CD4-positive, alpha-beta T cell treated with Interleukin-2 at 100 ng/mL for 4 hours (primary cell): ENCODE measurements at places on chromosomes 6 and 20.

- no peak for DNase-seq
These were observed 489.7 kb downstream of the QKI start for GRCh38 chr6:163904186-163904585.

- DNase-seq, result no peak
These were observed 43.5 kb downstream of the PREX1 start for GRCh38 chr20:48784273-48784641.

DNA sequence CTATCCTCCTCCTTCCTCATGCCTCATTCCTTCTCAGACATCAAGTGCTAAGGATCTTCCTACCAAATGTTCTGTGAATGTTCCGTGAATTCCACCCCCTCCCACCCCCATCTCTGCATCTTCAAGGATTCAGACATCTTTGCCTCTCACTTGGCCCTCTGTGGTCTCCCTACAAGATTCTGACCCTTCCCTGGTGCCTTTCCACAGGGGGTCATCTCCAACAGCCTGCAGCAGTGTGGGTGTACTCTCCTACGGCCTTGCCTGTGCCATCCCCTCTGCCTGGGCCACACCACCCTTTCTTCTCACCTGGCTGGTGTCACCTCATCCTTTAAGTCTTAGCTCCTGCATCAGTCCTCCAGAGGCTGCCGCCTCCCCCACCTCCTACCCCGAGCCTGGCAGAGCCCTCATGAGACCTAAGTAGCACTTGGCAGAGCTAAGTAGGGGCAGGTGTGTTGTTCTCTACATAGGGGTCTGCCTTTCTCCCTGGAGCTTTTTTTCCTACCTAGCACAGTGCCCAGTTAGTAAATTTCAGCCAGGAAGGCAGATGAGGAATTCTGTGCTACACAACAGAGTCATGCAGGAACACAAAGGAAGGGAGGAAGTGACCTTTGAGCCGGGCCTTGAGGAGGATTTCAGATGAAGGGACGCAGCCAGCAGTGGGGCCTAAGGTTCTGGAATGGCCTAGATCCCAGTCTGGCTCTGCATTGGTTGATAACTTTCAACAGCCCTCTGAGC lies 43.1 kb downstream of the TM9SF4 start:
- DNase-seq, result no peak

DNA sequence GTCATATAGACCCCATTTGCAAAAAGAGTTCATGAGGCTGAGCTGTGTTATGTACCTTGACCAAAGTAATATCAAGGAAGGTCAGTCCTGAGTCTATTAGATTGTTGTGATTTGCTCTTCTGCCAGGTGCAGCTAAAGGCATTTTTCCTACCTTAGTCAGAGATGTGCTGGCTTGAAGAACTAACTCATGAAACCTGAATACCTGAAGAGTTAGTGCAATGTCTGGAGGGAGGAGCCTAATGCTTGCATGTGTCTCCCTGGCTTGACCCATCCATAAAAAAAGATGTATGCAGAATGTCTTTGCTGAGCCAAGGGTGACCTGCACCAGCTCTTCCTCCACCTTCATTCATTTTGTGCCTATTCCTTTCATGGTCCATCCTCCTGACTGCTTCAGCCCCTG lies 742.0 kb downstream of the KIF16B start:
- no peak for DNase-seq

GRCh38 chr20:23438661-23439060 lies 824 bp upstream of the CSTL1 start:
- no peak for DNase-seq

GRCh38 chr20:61797200-61797599 lies 268.5 kb downstream of the TAF4 start:
- no peak for DNase-seq

- DNase-seq, result no peak
These were observed 117.6 kb downstream of the DST start for GRCh38 chr6:56524891-56525703.

GRCh38 chr6:113842165-113842564 lies 15.0 kb upstream of the MARCKS start:
- DNase-seq, result no peak

GRCh38 chr6:47335466-47335865 lies 25.8 kb upstream of the TNFRSF21 start:
- DNase-seq, result no peak

GRCh38 chr20:60354024-60354580 lies 395.9 kb downstream of the CDH26 start:
- DNase-seq, result no peak

- DNase-seq, result no peak
These were observed 214.7 kb upstream of the PROKR2 start for GRCh38 chr20:5531318-5532081.

GRCh38 chr20:38859070-38859690 lies 53.7 kb downstream of the PPP1R16B start:
- peak; percentile 48 for DNase-seq

DNA sequence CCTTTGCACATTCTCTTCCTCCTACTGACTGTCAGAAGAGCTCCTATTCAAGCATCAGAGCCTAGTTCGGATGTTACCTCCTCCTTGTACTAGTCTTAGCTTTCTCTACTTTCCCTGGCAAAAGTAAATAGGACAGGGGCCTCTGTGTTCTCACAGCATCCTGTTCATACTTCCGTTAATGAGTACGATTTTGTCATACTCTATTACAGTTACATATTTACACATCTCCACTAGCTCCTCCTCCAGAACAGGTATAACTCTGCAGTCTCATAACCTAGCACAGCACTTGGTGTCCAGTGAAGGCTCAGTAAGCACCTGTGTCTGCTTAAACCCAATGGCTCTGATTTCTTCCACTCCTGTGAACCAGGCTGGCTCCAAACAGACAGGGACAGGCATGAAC lies 7.0 kb downstream of the ELMO2 start:
- DNase-seq, result peak; percentile 21

GRCh38 chr6:98142839-98143238 lies 691.5 kb upstream of the POU3F2 start:
- DNase-seq, result no peak

DNA sequence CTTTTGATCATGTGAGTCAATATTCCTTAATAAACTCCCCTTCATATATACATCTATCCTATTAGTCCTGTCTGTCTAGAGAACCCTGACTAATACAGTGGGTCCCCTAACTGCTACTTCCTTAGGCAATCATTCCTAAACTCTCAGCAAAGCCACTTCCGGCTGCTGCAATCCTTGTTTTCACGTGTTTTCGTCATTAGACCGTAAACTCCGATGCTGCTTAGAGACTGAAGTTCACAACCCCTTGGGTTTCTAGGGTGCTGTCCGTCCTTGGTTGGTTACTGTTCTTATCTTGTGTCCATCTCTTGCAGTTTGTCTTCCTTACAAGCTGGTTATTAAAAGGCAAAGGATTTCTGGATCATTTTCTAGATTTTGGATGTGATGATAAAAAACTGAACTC lies 106.4 kb downstream of the GMPR start:
- DNase-seq, result no peak

GRCh38 chr6:45504947-45505346 lies 127.2 kb upstream of the SUPT3H start:
- DNase-seq, result no peak

DNA sequence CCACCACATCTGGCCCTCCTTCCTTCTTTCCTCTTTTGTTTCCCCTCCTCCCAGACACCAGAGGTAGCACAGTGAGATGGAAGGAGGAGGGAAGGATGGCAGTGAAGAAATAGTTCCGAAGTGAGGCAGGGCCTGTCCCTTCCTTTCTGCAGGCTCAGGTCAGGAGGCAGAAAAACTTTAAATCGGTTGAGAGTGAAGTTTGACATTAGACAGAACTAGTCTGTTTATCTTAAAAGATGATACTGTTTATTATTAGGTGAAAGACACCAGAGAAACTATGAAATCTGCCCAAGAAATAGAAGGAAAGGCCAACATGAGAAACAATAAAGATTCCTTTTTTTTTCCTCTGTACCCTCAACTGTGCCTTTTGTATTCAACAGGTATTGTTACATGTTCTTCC lies 670.3 kb downstream of the UTRN start:
- no peak for DNase-seq

DNA sequence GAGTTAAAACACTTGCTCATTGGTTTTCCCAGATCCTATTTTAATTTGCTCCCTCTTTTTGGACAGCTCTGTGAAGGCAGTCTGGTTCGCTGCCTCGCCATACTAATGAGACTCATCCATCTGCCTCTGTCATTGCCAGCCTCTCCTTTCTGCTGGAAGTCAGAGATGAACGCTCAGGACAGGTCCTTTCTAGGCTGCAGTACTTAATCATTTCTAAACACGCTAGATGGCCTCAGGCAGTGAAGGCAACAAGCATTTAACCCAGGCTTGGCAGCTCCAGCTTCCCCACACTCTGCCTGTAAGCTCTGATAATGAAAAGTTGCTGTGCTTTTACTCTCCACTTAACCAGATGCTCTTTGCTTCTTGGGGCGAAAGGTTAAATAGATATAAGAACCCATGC lies 286.7 kb upstream of the POU3F2 start:
- no peak for DNase-seq

GRCh38 chr6:144896289-144896688 lies 611.2 kb downstream of the UTRN start:
- DNase-seq, result no peak

DNA sequence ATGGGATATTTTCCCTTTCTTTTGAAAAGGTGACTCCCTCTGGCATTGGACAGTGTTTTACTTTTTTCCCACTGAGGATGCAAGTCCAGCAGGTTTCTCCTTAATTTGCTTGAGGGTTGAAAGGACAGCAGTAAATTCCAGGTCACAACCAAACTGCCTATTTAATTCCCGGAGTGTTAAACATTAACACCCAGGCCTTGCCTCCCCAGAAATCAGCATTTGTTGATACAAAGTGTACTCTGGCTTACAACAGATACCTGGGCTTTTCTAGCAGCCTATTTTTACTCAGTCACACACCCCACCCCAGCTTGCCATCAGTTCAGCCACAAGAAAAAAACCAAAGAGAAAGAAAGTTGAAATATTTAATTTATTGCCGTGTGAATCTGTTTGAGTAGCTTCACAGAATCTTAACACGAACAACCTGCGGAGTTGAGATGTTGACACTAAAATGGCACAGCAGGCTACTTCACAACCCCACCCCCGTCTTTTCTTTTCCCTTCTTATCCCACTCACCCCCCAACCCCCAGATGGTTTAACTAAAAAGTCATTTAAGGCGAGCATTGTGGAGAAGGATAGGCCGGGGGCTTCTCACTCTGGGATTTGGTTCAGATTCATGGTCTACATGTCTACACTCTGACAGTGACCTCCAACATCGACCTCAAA lies 45.7 kb downstream of the MYLIP start:
- no peak for DNase-seq

- peak; percentile 18 for DNase-seq
These were observed 77.7 kb upstream of the CLDN20 start for GRCh38 chr6:155186052-155186658.

- DNase-seq, result no peak
These were observed 1.3 kb upstream of the ANGPT4 start for GRCh38 chr20:917416-917815.

DNA sequence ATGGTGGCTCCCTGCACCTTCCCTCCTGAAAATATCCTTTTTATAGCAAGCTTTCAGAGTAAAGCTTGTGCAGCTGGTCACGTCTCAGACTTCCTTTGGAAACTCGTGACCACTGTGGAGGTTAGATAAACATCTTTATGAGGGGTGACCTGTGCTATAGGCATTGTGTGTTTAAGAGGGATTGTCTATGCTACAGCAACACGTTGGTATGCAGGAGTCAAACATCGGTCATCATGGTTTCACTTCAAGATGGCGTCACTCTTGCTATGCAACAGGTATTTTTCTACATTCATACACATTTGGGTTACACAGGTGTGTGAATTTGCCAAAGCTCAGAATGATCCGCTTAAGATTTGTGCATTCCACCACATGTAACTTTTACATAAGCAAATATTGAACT lies 14.6 kb upstream of the BLCAP start:
- no peak for DNase-seq

- no peak for DNase-seq
These were observed 130.5 kb downstream of the VEGFA start for GRCh38 chr6:43900560-43900915.

DNA sequence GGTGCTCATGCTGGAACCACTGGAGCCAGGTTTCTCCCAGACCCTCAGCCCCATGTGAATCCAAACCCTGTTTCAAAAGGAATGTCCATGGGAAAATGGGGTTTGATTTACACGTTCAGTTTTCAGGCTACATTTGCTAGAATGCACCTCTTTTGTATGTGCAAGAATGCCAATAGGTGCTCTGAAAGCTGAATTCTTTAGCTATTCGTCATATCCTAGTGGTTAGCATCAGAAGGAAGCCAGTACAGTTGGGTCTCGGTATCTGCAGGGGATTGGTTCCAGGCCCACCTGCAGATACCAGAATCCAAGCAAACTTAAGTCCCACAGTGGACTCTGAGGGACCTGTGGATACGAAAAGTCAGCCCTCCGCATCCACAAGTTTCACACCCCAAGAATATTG lies 93.4 kb downstream of the UST start:
- no peak for DNase-seq

DNA sequence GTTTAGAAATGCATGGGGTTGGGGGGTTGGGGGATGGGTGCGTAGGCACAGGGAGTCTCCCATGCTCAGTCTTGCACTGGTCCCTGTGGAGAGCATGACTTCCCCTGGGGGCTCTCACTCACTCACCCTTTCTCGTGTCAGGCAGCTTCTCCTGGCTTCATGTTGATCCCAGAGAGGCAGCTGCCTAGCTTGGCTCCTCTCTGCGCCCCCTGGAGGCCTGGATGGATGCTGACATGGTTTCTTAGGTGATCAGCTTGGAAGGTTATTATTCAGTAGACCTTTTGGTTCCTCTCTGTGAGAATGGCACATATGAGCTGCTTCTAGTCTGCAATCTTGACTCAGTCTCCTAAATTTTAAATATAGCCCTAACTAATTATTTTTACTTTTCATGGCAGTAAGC lies 109.3 kb upstream of the FAM83B start:
- DNase-seq, result no peak

- no peak for DNase-seq
These were observed 26.5 kb downstream of the PDE10A start for GRCh38 chr6:165636402-165637048.

DNA sequence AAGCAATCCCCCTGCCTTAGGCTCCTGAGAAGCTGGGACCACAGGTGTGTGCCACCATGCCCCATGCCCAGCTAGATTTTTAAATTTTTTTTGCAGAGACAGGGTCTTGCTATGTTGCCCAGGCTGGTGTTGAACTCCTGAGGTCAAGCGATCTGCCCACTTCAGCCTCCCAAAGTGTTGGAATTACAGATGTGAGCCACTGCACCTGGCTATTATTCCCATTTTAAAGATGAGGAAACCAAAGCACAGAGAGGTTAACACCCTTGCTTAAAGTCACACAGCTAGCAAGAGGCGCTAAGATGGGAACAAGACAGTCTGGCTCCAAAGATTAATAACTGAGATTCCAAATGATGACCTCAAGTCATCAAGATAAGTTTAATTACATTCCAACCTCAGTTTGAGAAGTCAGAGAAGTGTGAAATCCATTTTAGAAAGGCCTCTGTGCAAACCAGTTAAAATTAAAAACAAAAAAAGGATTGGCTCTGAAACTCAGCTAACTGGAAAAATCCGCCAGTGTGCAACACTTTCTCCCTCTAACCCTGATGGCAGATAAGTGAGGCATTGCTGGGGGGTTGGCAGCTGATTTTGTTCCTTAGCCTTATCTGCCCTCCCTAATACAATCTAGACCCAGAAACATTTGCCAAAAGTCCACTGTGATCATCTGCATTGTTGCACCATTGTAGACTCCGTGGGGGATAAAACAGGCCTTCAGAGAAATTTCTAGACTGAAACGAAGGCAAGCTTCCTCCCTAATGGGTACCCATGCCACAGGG lies 55.5 kb downstream of the CPNE5 start:
- DNase-seq, result no peak
